ENCODE measurements at places on chromosomes 13 and 19. TPM values are rescaled to one million over a fixed set of nuclear protein-coding genes. Genes with fewer than 3 reads are reported as not detected.

Gene CILP2
- not detected for total RNA-seq

DNA sequence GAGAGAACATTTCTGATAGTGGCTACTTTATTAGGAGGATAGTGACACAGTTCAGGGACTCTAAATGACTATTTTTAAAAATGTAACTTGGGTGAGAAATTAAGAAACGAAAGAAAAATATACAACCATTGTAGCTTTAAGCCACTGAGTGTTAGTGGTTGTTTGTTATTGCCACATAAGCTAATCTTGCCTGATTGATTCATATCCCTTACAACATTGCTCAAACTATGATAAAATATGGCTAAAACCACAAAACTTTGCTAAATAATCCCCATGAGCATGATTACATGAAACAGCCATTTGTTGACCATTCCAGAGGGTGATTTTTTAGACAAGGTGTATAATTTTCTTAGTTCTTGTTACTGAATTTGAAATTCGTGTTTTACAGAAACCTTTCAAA is 343.4 kb downstream of the SLITRK5 start:
- DNase-seq: no peak

Gene CAMSAP3
- 57.3 TPM for total RNA-seq

Gene SPRYD7
- total RNA-seq: 7.9 TPM

DNA sequence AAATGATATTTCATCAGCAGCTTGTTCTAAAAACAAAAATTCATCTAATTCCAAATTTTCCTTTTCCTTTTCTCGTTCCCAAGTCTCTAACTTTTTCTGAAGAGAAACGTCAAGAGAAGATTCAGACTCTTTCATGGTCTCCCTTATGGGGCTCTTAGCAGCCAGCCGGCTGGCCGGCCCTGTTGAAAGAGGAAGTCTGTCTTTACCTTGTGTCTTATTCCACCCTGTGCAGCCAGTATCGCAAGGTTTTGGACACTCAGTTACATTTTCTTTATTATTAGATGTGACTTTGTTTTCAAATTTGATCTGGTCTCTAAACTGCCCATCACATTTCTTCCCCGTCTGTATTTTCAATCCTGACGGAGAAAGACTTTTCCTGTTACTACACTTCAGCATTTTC is 142.3 kb downstream of the RNF17 start:
- DNase-seq: no peak

GRCh38 chr13:80448725-80449124 is 107.8 kb upstream of the SPRY2 start:
- DNase-seq: no peak

DNA sequence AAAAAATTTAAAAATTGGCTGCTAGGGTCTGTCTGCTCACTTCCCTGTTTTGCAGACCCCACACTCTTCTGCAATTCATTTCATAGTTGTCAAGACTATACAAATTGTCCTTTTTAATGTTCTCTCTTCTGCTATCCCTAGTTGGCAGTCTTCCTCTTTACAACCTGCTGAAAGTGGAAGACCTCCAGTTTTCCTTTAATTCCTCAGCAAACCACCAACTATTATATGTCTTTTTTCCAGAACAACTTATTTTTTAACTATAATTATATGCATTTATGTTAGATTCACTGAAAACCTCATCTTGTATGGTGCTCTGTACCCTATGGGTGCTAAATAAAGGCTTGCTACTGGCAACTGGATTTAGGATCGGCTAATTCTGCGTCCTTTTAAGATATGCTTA is 1.1 kb upstream of the PHF11 start:
- no peak for DNase-seq

DNA sequence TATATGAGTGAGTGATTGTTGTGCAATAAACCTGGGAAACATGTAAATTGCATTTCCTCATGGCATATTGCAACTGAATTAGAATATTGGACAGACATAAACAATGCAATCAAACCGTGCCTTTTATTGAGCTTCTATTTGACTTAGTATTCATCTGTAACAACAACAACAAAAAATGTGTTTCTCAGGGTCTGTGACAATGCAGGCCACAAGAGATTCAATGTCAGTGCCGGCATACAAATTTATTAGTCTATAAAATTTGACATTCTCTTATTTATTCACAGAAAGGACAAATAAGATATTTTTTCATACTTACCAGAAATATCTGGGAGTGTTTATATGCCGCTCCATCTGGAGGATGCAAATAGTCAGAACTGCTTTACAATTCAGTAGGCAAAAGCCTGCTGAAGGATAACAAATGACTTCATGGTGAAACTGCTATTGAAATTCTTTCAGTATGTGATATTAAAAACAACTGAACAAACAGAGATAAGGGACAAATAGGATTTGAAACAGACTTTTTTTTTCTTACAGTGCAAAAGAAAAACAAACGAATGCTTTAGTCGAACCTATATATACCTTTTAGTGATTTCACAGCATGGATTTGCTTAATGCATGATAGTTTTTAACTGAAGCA is 77.2 kb downstream of the DACH1 start:
- DNase-seq: no peak

GRCh38 chr19:38693380-38694223 is 46.2 kb downstream of the ACTN4 start:
- DNase-seq: no peak

DNA sequence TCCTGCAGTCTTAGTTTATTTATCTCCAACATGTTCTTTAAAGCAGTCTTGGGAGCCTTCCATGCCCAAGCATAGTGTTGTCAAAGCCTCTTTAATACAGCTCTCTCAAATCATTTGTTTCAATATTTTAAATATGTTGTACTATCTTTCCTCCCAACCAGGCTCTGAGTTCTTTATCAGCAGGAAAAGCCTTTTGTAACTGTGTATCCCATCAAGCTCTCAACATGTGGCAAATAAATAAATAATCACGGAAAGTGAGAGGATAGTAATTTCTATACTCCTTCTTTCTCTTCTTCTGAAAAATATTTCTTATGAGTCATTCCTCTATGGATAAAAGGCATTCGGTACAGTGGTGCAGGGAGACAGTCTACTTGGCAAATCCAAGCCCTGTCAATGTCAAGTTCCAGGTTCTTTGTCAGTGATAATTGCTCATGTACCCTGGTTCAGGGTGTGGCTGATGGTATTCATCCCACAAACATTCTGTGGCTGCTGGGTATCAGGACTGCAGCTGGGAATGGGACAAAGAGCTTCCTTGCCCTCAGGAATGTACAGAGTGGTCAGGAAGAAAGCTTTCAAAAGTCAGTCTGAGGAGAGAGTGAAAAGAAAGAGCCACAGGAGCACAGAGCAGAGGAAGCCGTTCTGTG is 384.3 kb downstream of the EFNB2 start:
- DNase-seq: peak; percentile 61

Gene CCDC169
- total RNA-seq: not detected

DNA sequence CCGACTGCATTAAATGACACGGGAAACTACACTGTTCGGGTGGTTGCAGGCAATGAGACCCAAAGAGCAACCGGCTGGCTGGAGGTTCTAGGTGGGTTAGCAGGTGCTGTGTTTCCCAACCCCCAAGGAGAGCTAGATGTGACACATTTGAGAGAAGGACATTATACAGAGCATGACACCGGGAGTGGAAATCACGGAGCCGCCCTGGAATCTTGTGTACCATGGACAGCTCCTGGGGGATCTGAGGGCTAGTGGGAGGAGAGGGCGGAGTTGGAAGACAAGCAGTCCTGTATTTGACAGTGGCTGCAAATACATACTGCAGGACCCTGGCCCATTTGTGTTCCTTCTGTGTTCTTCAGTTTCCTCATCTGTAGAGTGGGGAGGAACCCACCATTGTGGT is 2.3 kb downstream of the CEACAM18 start:
- DNase-seq: no peak

DNA sequence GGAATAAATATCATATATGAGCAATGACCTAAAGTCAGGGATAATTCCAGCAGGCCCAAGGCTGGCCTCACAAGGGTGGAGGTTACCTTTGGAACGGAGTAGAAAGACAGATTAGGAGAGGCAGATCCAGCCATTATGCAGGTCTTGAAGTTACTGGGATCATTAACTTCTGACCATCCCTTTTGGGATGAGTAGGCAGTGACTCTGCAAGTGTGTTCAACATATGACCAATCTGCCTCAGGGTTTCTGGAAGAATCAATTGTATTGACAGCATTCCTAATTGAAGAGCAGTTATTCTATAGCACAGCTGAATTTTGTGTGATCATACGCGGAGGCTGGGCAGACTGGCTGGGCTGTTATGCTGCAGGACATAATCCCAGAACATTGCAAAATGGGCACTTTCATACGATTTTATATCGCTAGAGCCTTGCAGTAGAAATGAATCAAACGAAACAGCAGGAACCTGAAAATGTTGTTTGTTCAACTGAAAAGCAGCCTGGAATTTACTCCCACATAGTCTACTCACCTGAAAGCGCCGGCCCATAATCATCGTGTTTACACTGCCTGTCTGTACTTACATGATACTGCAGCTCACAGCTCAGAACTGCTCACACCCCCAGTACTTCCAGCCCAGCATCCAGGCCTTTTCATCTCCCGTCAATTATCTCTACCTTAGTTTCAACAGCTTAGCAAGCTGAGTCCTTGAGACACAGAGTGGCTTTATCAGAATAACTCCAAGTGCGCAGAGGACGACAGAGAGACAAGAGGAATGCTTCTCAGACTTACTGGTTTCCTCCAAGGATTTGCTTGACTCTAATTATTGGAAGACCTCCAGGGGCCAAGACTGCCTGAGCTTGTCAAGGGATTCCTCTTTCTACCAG is 556.1 kb downstream of the EFNB2 start:
- no peak for DNase-seq

- DNase-seq: no peak
Observed at GRCh38 chr19:55131421-55131820, 14.0 kb upstream of the PPP1R12C start.

Gene KLHL1
- not detected for total RNA-seq
